ENCODE measurements at places on chromosomes 5 and 9.

GRCh38 chr5:168941901-168942300 lies 359.0 kb downstream of the SLIT3 start:
- DNase-seq = no peak

GRCh38 chr9:70030156-70030555 lies 13.5 kb upstream of the MAMDC2 start:
- no peak for DNase-seq

- DNase-seq = no peak
These were observed 7.4 kb downstream of the ZCCHC9 start for GRCh38 chr5:81308836-81309235.

DNA sequence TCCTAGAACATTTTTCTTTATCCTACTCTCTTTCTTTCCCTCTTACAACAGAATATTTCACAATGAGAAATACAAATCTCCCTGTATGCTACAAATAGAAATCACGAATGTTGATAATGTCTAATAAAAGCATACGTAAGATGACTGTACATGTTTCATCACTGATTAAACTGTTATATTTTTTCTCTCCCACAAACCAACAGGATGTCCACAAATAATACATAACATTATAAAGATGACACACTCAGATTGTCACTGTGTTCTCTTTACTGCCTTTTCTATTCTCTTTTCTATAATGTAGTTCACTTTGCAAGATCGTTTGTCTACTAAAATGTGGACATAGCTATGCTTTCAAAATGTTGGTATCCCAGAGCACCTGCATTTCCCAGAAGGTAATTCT lies 90.7 kb upstream of the PARP8 start:
- no peak for DNase-seq

- DNase-seq = no peak
These were observed 1.1 kb upstream of the ELL2 start for GRCh38 chr5:95962785-95963184.

DNA sequence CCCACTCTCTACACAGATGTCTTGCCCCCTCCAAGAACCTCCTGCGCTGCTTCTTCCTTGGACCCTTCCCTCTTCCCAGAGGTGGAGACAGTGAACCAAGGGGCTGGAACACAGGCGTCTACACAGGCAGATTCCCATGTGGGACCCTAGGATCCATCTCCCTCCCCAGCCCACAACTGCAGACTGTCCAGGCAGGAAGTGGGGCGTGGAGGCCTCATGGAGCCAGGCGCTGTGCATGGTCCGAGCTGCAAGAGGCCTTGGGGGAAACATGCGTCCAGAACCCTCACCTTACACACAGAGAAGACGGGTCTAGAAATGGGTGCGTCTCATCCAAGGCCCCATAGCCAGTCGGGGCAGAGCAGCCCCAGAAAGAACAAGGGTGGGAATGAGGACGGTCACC lies 117.5 kb downstream of the VAV2 start:
- DNase-seq = no peak

- DNase-seq = no peak
These were observed 13.4 kb upstream of the DELE1 start for GRCh38 chr5:141910271-141910673.

- DNase-seq = no peak
These were observed 57.8 kb downstream of the AUH start for GRCh38 chr9:91303741-91304415.

GRCh38 chr5:125023673-125024072 lies 277.2 kb upstream of the ZNF608 start:
- DNase-seq = no peak

- DNase-seq = no peak
These were observed 11.5 kb downstream of the SLC6A19 start for GRCh38 chr5:1212881-1213280.

- no peak for DNase-seq
These were observed 175.7 kb downstream of the FRMD3 start for GRCh38 chr9:83362341-83362995.

DNA sequence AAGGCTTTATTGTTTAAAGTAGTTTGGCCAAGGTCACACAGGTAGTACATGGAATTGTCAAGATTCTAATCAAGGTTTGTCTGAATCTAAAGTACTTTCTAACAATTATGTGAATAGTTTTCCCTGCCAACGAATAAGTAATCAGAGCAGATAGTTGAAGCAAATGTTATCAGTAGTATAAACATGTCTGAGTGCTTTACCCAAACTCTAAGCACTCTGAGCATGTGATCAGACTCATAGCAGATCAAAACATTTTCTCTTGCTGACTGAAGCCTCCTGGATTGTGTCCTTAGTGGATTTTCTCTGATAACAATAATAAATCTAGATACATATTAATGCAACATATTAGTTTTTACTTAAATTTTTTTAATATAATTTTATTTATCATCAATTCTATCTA lies 995.0 kb downstream of the EFNA5 start:
- no peak for DNase-seq

- no peak for DNase-seq
These were observed 83.1 kb downstream of the NLN start for GRCh38 chr5:65805089-65805488.

DNA sequence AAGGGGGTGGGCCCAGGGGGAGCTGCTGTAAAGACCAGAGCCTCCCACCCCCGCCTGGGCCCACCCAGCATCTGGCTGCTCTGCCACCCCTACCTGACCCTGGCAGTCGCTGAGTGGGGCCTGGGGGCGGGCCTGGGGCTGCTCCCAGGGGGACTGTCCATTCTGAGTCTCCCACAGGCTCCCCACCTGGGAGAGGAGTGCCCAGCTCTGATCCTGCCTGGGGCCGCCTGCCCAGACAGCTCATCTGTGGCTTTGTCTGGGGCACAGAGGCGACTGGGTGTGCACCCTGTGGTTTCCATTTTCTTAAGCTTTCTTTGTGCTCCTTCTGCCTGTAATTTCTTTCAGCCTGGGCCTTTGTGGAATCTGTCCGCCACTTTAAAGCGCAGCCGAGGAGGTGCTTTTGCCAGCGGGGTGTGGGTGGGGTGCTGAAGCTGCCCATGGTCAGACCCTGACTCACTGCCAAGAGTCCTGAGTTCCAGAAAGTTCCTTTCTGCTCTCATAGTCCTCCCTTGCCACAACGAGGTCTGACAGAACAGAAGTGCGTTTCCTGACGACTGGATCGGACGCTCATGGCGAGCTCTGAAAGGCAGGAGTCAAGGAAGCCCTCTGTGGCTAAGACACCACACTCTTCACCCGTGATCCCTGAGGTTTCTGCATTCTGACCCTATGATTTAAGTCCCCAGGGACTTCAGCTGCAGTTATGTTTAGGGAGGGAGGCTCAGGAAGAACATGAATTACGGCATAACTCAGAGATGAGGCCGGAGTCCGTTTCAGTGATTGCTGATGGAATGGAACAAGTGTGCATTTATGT lies 225.0 kb downstream of the FANCC start:
- DNase-seq = no peak

DNA sequence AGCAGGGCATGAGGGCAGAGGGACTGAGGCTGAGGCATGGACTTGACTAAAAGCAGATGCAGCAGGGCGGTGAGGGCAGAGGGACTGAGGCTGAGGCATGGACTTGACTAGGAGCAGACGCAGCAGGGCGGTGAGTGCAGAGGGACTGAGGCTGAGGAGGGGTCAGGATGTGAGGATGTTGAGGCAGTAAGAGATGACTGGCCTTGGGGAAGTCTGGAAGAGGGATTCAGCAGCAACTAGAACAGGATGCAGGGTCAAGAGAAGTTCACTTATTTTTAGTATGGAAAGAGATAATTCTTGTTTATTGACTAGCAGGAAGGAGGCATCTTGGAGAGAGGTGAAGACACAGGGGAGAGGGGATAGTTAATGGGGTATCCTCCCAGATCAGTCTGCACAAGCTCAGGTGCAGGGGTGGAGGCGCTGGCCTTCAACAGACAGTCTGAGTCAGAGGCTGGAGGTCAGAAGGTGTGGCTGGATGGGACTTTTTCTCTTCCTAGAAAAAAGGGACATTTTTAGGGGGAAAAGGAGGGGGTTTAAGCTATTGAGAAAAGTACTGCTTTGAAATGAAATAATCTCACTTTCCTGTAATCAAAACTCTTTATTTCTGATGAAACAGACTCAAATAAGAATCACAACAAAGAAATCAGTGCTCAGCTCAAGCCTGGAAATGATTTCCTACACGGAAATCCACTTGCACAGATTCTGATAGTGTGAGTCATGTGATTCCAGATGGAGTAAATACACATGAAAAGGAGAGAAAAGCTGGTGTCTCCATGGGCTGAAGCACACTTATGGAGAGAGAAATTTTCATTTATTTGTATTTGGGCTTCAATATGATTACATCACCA lies 130.9 kb downstream of the PALM2AKAP2 start:
- DNase-seq = no peak

DNA sequence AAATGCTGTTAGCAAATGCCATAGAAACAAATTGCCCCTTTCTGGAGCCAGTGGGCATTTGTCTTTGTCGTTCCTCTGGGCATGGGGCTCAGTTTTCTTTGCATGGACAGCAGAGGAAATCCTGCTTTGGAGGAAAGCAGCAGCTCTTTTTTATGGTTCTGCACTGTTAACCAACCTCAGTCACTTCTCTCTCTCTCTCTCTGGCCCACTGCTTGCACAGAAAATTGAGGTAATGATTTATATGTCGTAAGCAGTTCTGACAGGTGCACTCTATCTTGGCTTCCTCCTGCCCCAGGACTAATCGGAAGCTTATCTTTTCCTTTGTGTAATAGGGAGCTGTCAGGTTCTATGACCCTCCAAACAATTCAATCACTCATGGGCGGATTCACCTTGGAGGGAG lies 159.6 kb upstream of the GPR151 start:
- no peak for DNase-seq

- no peak for DNase-seq
These were observed 96.3 kb downstream of the KIAA0825 start for GRCh38 chr5:94522117-94522516.

DNA sequence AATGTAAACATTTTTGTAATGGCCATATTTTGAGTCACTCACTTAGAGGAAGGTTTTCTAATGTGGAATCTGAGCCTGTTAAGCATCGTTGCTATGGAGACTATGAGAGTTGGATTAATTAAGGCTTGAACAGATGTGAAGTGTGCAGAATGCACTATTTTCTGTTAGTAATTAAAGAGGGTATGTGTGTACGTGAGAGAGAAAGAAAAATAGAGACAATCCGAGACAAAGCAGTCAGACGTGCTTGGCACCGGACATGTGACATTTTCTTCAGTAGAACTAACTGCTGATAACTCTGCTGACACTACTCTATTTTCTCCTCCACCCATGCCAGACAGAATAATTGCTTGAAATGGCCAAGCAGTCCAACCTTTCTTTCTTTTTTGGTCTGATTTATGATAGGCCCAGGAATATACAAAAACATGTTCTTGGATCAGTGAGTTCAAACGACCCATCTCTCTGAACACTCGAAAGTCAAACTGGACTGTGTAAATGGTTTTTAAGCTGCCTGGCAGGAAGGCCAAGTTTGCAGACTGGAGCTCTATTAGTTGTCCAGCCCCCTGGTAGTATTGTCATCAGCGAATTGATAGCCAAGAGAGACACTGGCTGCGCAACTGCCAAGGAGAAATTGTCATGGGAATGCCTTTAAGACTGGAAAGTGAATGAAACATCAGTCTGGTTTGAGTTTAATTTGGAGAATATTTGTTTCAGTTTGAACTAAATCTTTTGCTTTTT lies 322.1 kb downstream of the ARHGEF28 start:
- DNase-seq = no peak

GRCh38 chr9:37903647-37904444 lies at the start of gene SLC25A51:
TSS of gene SLC25A51 (minus strand) at chr9:37904127. CDS start at chr9:37888550, 15,577 bp downstream.
- DNase-seq = peak; percentile 50

- no peak for DNase-seq
These were observed 1.6 kb upstream of the BRINP1 start for GRCh38 chr9:119370816-119371215.

DNA sequence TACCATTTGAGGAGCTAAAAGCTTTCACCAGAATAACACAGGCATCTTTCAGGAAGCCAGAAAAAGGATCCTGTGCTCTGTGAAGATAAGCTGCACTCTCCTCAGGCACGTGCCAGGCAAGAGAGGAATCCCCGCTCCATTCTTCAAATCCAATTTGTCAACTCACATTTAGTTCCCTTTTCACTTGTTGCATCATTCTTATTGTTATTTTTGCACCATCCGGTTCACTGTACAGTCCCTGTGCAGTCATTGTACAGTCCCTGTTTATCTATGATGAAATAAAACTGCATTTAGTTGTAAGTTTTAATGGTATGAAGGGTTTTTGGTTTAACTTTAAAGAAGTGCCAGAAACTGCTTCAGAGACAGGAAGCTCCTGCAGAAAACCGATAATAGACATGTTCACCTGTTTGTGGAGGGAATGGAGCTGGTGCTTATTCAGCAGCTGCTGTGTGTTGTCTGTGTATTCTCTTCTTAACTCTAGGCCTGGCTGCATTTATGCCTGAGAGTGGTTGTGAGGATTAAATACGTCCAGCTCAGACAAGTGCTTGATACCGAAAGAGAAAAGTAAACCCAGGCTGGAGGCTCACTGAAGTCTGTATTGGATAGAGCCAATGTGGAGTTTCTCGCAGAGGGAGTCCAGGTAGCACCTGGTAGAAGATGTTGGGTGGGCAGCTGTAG lies 22.4 kb downstream of the IFNW1 start:
- no peak for DNase-seq

GRCh38 chr9:125513303-125513667 lies 193.7 kb downstream of the MAPKAP1 start:
- no peak for DNase-seq

GRCh38 chr9:129307227-129307970 lies 129.3 kb upstream of the IER5L start:
- no peak for DNase-seq

DNA sequence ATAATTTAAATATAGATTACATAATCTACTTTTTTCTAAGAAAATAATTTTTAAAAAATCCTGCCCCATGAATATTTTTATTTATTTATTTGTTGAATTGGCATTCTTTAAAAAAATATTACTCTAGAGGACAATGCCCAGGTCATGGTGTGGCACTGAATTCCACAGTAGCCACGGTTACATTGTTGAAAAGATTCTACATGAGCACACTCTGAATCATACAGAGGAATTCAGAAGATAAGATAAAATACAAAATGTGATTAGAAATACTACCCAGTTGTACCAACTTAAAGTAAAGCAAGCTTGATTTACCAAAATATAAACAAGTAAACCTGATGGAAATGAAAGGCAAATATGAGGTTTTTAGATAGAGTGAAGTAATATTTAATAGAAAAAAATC lies 183.7 kb downstream of the HCN1 start:
- DNase-seq = no peak

DNA sequence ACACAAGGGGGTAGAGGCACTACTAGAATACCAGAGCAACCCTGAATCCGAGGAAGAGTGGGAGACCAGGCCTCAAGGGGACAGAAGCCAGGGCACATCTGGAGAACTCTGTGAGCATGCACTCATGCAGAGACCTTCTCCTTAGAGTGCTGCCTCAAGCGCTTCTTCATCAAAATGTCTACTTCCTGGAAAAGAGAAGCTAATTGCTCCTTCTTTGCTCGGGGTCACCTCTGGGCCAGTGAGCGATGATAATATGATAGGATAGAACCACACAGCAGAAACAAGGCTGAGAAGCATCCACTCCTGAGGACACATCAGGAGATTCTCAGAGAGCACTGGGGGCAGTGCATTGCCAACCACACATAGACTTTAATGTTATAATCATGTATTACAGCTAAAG lies 23.7 kb upstream of the LMNB1 start:
- no peak for DNase-seq

- DNase-seq = no peak
These were observed 202.7 kb upstream of the MVB12B start for GRCh38 chr9:126123927-126124326.

Data from SK-N-MC (cell line).